Stimulated activated CD8-positive, alpha-beta memory T cell treated with anti-CD3 and anti-CD28 coated beads, Interleukin-7, amount 100 ng/mL, for 4 hours (primary cell): ENCODE measurements at places on chromosomes 11 and 22.

- no peak for DNase-seq
Measured at GRCh38 chr11:80383655-80384054, 942.8 kb upstream of the TENM4 start.

GRCh38 chr11:42337786-42338455 lies 878.5 kb upstream of the LRRC4C start:
- DNase-seq: no peak

DNA sequence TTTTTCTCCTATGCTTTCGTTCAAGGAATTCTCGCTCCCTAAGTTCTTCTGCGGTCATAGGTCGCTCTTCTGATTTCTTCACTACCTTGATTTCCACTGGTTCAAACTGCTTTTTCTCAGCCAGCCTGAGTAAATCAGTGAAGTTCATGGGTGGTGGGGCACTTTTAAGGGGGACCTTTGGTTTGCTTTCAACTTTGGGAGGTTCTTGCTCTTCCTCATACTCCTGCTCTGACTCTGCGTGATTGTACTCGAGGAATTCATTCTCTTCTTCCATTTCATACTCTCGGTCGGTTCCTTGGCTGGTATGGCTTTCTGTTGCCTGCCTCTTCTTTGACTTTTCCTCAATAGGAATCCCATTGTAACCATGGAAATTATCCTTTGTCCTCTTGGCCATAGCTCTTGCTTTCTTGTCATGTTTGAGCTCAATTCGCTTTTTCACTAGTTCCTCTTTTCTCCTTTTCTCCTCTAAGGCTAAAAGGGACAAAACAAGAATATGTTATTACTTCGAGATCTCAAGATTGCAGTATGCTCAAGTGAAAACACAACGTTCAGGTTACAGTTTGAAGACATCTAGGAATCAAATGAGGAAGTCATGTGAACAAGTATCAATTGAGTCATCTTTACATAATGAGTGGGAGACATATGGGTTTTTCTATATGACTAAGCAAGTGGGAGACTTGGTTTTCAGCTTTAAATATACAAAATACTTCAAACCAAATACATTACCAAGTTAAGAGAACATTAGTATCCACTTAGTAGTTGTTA lies 16.2 kb downstream of the MISFA start:
- DNase-seq: no peak

GRCh38 chr22:40157330-40157945 lies 20.3 kb upstream of the TNRC6B start:
- DNase-seq: no peak

- DNase-seq: peak; percentile 73
Measured at GRCh38 chr22:30435674-30436126, 10.1 kb downstream of the MTFP1 start.

- DNase-seq: no peak
Measured at GRCh38 chr22:46240506-46240905, 9.6 kb downstream of the CDPF1 start.

GRCh38 chr11:36007127-36007655 lies 63.3 kb downstream of the LDLRAD3 start:
- DNase-seq: no peak

- no peak for DNase-seq
Measured at GRCh38 chr11:70220136-70220535, 17.0 kb downstream of the FADD start.

DNA sequence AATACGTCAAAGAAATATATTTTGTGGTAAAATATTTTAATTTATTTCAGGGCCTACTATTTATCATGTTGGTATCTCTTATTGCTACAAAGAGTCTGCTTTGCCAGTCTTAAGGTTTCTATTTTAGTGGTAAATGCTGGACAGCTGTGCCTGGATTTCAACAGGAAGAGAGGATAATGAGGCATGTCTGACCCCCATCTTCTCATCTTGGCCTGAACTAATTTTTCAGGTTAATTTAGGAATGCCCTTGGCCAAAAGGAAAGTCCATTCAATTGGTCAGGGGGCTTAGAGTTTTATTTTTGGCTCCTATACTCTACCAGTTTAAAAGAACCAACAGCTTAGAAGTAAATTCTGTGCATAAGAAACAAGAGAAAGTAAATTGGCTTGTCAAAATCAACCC lies 428.2 kb downstream of the LUZP2 start:
- no peak for DNase-seq

- DNase-seq: no peak
Measured at GRCh38 chr22:29531419-29531818, 22.1 kb downstream of the THOC5 start.

DNA sequence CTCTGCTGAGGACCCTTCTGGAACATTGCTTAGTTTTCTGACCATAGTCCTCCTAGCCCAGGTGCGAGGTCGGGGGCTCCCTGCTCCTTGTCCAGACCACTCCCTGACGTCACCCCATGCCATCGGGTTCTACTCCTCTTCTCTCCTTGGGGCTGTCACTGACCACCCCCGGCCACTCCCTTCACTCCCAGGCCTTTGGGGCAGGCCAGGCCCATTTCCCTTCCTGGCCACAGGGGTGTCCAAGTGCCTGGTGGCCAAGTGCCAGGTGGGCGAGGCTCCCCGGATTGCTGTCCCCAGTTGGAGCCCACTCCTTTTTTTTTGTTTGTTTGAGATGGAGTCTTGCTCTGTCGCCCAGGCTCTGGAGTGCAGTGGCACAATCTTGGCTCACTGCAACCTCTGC lies 19.5 kb downstream of the MRGPRD start:
- no peak for DNase-seq

DNA sequence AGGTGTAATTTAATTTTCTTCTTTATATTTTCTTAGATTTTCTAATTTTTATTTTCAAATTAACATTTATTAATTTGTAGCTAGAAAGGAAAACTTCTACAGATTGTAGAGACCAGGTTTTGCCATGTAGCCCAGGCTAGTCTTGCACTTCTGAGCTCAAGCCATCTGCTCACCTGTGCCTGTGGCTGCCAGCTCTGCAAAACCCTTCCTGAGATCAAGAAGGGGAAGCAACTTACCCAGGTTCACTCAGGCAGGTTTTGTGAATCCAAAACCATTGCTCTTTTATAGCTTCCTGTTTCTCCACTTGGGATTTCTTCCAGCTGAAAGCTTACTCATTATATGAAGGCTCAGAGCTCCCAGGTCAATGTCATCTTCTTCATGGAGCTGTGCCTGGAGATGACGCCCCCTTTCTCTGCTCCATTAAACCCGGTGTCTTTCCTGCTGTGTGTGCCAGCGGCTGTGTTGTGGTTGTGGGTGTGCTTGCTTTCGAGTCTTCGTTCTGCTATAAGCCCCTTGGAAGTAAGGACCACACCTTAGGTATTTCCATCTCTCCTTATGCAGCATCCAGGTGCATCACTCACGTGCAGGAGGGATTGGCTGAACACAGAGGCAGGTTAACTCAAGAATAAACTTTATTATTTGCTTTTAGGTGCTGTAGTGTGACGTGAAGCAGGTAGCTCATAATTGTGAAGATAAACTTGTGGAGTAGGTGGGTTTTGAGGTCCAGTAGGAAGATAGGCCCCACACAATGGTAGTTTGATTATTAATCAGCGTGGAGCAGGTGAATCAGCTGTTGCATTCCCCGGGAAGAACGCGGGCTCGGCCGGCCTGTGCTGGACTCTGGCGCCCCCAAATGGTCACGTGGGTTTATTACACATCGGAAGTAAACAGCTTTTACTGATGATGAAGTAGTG lies 42.2 kb upstream of the INCENP start:
- peak; percentile 67 for DNase-seq

DNA sequence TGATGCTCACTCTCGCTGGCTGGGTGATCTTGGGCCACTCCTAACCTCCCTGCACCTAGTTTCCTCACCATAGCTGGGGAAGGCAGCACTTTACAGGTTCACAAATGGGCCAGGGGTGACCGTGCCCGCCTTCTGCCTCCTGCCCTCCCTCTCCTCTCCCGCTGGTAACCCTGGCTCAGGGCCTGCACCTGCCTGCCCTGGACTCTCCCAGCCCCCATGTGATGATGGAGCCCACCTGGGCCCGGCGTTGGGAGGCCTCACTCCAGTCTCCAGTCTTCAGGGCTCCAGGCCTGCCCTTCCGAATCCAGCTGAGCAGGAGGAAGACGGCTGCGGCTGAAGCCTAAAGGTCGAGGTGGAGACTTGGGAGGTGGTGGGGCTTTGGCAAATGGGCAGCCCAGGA lies 152.9 kb downstream of the CACNA1I start:
- DNase-seq: no peak

- DNase-seq: no peak
Measured at GRCh38 chr11:12213883-12214282, 103.5 kb downstream of the MICAL2 start.

- DNase-seq: no peak
Measured at GRCh38 chr11:35655856-35656255, 6.7 kb upstream of the TRIM44 start.

- DNase-seq: no peak
Measured at GRCh38 chr11:93512073-93512475, 31.1 kb downstream of the SMCO4 start.
